ENCODE measurements at places on chromosomes 2 and 18.
A peak's percentile ranks its signal among the peaks of the same experiment; 100 is the strongest.

- DNase-seq: no peak
Measured at GRCh38 chr2:83990636-83991035, 468.4 kb downstream of the SUCLG1 start.

- no peak for DNase-seq
Measured at GRCh38 chr2:104897515-104898184, 43.7 kb downstream of the POU3F3 start.

DNA sequence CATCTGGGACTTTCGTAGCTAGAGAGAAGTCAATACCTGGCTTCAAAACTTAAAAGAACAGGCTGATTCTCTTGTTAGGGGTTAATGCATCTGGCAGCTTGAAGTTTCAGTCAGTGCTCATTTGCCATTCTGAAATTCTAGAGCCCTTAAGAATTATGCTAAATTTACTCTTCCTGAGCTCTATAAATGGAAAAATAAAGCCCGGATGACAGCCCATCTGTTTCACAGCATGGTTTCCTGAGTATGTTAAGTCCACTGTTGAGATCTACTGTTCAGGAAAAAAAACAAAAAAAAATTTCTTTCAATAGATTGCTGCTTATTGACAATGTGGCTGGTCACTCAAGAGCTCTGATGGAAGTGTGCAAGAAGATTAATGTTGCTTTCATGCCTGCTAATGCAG is 101.3 kb upstream of the RPE start:
- DNase-seq: no peak

GRCh38 chr2:101113441-101114267 is 37.5 kb downstream of the TBC1D8 start:
- peak; percentile 57 for DNase-seq

DNA sequence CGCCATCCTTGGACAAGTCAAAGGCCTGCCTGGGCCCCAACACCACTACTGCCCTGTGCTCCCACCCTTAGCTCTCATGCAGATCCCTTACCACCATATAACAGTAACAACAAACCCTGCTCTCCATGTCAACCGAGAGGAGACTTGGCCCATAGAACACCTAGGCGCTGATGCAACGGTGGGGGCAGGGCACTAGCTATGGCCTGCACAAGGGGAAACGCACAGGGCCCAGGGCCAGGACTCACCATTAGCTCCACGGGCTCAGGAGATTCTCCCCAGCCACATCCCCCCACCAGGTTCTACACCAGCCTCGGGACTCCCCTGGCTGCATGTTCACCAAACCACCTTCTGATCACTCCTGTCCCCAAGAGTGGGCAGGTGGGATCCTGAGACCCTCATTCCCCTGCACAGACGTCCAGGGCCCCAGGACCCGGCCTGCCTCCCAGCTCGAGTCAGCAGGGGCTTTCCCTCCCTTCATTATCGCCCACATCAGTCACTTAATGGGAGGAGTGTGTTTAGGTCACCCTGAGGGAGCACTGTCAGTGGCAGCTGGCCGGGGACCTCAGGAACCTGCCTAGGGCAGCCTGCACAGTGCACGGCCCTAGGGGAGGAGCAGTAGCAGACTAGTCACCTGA is 29.3 kb downstream of the ANKMY1 start:
- no peak for DNase-seq

GRCh38 chr18:44601447-44601846 is 79.2 kb upstream of the SETBP1 start:
- DNase-seq: no peak

DNA sequence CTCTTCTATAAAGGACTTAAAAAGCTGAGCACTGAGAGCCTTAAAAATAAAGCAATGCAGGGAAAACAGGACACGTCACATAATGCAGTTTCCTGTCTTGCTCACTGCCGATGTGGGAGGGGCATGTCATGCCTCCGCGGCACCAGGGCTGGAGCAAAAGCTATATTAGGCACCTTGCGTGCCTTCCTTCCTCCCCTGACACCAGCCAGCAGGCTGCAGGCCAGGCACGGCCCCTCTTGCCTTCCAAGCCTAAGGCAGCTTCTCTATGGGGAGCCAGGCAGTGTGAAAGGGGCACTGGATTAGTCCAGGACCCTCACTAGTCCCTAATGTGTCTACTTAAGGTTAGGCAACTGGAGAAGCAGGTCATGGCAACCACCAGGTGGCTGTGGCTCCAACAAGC is 26.3 kb downstream of the MRPL35 start:
- DNase-seq: no peak

DNA sequence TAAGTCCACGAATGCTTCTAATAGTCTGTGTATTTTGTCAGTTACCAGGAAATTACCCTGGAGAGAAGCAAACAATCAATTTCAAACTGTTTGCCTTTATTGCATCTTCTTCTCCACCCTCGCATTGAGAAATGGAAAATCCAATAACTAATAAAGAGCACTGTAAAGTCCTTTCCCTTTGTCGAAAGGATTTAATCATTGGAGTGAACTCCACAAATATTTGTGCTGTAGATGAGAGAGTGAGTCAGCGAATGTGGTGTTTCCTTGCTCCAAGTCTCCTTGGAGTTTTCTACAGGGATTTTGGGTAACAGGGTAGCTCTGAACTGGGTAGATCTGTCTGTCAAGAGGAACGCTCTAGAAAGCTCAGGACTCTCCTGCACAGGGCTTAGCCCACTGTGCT is 240.2 kb downstream of the KCNS3 start:
- no peak for DNase-seq

GRCh38 chr2:203928849-203929248 is 7.7 kb upstream of the ICOS start:
- no peak for DNase-seq

DNA sequence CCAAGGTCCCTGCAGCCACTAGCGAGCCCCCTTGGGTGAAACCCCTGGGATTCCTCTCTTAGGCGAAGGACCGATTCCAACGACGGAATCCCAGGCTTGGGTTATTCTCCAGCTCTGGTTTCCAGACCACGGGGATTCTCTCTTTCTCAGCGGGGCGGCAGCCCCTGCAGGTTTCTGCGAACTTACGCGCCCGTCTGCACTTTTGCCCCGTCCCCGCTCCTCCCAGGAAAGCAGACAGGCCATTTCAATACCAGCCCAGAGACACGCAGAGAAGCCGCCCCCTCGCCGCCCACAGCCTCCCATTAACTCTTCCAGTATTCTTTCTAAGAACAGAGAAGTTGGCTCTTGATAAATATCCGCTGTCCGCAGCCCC is 1.2 kb downstream of the CBLN2 start:
- DNase-seq: no peak

- no peak for DNase-seq
Measured at GRCh38 chr2:109711230-109712122, 82.6 kb upstream of the RGPD5 start.

GRCh38 chr2:207767461-207768167 is 2.1 kb downstream of the FZD5 start:
- DNase-seq: no peak

DNA sequence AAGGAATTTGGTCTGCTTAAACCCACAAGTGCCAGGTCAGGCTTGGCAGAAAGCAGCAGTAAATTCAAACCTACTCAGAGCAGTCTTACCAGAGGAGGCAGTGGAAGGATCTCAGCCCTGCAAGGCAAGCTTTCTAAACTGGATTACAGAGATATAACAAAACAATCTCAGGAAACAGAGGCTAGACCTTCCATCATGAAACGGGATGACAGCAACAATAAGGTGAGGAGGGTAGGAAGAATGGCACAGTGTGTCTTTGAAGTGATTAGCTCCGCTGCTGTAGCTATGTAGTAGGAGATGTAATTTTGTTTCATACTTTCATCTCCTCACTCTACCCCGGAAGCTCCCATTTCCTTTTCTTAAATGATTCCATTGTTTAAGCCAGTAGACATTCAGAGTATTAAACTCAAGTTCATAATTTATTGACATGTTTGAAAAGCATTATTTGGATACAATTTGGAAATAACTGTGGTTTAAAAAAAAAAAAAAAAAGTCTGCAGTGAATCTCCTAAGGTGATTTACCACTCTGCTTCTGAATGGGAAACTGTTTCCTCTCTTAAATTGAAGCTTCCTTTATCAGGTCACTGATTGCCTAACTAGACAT is 29.4 kb upstream of the DYSF start:
- DNase-seq: no peak

DNA sequence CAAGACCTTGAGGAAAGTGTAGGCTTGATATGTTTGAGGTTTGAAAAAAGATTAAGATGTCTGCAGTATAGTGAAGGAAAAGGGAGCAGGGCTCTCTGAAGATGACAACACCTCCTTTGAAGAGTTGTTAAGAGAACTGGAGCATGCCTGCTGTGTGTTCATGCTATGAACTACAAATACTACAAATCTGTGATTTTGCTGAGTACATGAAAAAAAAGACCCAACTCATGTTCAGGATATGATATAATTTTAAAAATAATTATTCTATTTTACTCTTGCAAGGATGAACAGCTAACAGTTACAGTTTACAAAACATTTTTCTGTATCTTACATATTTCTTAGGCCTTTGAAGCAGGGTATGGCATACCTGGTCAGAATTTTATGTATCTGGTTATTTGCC is 305.4 kb upstream of the CWC22 start:
- no peak for DNase-seq

DNA sequence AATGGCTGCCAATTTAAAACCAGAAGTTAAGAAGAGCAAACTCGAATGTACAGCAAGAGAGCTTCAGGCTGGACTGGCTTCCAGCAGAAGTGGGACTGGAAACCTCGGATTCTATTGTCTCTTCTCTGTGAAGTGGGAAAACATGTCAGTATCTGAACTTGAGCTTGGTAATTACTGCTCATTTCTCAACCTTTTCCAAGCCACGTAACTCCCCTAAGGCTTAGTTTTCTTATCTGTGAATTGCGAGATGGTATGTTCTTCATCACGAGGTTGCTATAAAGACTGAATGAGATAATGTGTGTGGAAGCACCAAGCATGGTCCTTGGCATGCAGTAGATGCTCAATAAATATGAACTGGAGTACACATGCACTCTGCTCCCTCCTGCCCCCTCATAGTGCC is 259.4 kb upstream of the SPRED2 start:
- no peak for DNase-seq

DNA sequence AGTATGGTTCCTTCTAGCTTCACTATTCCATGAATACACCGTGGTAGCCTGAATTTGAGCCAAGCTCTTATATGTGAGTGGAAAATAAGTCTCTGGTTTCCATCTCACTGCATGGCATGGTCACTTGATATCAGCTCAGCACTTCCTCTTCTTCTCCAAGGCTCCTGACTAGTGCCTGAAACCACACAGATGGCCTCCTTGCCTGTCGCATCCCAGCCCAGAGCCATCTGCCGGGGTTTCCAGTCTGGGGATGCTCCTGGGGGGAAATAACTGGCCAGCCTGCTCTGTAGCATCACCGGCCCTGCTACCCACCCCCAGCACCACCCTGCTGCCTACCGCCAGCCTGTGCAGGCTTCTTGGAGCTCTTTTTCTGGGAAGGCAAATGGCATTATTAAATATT is 7.7 kb upstream of the MARCHF4 start:
- DNase-seq: no peak

DNA sequence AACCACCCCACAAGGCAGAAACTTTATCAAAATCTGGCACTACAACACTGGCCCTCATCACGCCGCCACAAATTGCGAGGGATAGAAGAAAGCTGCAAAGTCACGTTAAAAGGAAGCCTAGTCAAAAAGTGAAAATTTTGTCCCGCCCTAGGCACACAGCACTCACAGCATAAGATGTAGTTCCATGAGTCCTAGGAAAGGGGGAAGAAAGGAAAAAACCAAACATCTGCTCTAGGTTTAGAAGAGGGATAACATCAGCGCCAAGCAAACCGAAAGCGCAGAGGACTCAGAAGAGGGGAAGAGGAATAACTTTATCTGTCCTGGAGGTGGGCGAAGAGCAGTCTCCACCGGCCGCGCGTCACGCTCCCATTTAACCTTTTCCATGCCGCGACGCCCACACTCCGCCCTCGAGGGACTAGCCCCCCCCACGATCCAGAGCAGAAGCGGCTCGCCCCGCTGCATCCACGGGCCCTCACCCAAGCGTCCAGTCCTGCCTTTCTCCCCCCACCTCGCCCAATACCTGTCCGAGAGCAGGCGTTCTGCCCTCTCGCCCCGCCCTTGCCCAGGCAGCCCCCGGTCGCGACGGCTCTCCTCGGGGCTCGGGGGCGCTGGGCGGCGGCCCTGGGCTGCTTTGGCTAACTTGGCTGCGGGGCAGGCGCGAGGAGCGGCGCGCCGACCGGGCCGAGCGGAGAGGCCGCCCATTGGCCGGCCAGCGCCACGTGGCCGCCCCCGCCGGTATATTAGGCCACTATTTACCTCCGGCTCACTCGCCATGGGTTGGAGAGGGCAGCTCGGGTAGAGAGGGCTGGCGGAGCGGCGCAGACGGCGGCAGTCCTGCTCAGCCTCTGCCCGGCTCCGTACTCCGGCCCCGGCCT is at the start of gene HOXD1:
Gene HOXD1, plus strand, starts transcription at position 770 of the 875 bp plus-strand sequence. CDS start 134 bp downstream, outside the sequence.
- DNase-seq: no peak

GRCh38 chr2:171389780-171390179 is 44.0 kb downstream of the METTL8 start:
- no peak for DNase-seq

GRCh38 chr18:23487738-23488570 is 15.4 kb upstream of the RMC1 start:
- no peak for DNase-seq

DNA sequence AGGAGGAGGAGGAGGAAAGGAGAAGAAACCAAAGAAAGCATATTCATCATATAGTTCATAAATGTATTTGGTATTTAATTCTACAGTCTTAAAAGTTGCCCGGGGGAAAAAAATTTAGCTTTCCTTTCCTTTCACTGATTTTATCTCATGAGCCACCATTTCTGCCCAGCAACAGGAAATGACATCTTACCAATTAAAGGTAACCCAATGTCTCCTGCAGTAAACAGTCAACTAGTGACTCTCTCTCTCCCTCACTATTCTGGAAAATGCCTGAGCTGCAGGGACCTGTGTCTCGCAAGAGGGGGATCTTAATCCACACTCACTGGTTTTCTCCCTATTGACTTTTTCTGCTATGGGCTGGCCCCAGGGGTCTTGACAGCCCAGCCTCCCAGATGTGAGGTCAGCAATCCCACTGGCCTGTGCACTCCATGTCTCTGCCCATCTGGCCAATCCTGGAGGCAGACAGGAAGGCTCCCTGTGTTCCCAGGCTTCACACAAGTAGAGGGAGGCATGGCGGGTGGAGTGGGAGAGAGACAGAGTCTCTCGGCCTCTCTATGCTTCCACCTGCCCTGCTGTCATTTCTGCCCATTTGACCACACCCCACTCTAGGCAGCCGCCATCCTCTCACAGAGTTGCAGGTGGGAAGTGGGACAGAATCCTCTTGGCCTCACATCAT is 85.4 kb upstream of the CABLES1 start:
- no peak for DNase-seq

GRCh38 chr2:33204945-33205344 is 258.2 kb downstream of the LTBP1 start:
- no peak for DNase-seq

- no peak for DNase-seq
Measured at GRCh38 chr2:48165070-48165753, 258.9 kb upstream of the FBXO11 start.

GRCh38 chr18:7132356-7133150 is 15.0 kb upstream of the LAMA1 start:
- no peak for DNase-seq

DNA sequence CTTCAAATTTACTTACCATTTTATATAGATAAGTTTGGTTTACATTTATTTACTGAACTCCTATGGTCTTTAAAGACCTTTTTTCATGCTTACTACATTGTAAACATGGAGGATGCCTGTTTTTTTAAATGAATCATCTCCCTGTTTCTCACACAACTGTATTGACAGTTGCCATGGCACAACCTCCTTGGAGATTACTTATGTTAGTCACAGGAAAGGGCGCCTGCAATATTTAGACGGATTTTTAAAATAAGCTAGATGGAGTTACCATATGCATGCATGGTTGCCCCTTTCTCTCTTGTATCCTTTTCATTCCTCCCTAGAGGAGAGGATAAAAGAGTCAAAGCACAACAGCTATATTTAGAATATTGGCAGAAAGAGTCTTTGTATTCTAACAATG is 34.8 kb upstream of the CCDC102B start:
- DNase-seq: peak; percentile 10

Data from HAP-1 (cell line).